ENCODE measurements at places on chromosomes 3 and 15.

- no peak for DNase-seq
These were observed 18.7 kb downstream of the PDE8A start for GRCh38 chr15:85000189-85000864.

- DNase-seq = no peak
These were observed 24.8 kb downstream of the LINGO1 start for GRCh38 chr15:77607894-77608261.

DNA sequence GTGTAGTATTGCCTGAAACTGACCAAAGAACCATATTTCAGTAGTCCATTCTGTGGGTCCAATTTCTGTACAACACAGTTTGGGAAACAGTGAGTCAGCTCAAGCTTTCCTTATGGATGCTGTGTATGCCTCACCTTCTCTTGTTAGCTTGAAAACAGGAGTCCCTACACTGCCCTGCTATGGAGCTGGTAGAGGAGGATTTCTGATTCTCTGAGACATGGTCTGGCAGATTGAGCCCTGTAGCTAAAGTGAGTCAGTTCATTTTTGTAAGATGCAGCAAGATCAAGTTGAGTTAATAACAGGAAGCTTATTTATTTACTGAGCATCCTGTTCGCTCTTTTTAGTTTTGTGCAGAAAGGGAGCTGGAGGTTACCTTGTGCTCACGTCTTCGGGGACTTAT, 424.1 kb upstream of the RBMS3 start:
- no peak for DNase-seq

DNA sequence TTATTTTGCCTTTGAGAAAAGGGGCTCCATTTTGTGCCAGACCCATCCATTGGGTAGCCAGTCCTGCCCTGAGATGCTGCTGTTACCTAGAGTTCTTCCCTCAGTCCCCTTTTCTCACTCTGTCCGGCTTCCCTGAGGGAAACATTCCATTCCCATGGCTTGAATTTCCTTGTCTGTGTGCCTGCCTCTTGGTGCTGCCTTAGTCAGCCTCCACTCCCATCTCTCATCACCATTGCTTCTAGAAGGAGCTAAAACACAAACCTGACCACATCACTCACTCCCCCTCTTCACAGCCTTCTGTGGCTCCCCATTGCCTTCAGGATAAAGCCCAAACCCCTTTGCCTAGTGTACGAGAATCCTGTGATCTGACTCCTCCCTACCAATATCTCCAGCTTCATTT, 25.2 kb upstream of the C2CD4B start:
- DNase-seq = no peak

GRCh38 chr3:133945381-133946095, 49.9 kb upstream of the RAB6B start:
- DNase-seq = no peak

- no peak for DNase-seq
These were observed 87.4 kb upstream of the ADAMTS17 start for GRCh38 chr15:100429116-100429728.

- no peak for DNase-seq
These were observed 34.9 kb downstream of the PRKCI start for GRCh38 chr3:170257145-170257544.

DNA sequence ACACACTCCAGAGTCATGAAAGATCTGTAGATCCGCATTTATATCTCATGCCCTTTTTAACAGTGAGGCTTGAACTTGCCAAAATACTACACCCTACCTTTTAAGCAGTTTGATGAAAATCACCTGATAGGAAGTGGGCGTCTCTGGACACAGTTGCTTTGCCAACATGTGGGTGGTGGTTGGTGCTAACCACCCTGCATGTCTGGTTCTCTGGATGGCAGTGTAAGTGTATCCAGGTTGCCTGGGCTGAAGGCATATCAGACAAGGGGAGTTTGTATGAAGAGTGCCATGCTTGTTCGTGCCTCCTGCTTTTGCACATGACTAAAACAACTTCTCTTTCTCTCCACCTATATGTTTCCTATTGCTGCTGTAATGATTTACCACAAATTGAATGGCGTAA, 159.6 kb downstream of the GHSR start:
- no peak for DNase-seq

- no peak for DNase-seq
These were observed 1054.8 kb downstream of the SI start for GRCh38 chr3:164023480-164023879.

Data from NCI-H1092 (cell line).